ENCODE measurements at places on chromosomes 11 and 22.
A peak's percentile ranks its signal among the peaks of the same experiment; 100 is the strongest.

DNA sequence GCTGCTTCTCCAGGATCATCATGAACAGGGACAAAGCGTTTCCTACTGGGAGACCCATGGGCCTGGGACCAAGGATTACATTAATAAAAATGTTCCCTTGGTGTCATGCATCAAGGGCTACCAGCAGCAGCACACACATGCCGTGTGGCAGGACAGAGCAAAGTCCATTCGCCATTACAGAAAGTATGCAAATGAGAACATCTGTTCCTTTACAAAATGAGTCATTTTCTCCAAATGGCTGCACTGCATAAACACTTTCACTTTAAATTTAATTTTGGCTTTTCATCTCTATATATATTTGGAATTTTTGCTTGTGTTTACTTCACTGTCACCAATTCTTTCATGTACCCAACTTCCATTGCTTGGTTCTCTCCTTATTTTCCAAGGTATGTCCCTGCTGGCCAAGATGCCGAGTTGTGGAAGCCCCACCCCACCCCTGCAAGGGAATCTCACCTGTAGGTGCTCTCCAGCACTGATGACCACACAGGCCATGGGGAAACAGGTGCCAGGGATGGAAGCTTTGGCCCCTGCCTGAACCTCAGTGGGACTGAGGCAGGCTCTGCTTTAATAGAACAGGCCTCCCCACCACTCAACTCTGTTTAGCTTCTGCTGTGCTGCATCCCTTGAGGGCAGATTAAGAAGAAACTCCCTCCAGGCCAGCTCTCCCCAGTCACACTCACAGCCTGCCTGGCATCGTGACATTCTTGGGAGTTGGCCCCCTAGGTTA is 15.6 kb upstream of the GNAZ start:
- DNase-seq, result no peak

- peak; percentile 7 for DNase-seq
These were observed 192.3 kb upstream of the C11orf87 start for GRCh38 chr11:109229682-109230081.

DNA sequence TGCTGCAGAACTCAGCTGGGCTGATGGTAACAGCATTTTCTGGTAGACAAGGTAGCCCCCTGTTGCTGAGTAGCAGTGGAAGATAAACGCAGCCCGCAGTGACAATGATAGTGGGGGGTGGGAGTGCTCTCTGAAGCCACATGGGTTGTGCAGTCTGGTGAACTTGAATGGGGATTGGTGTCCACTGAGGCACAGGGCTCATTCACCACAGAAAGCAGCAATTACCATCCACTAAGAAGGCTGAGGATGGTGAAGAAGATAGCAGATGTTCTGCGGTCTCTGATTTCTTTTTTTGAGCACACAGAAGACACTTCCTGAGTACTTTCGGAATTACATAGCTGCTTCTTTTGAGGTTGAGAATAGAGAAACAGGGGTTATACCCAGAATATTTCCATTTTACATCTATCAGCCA is 150.3 kb downstream of the LRRC4C start:
- no peak for DNase-seq

- no peak for DNase-seq
These were observed 204.3 kb upstream of the PLET1 start for GRCh38 chr11:112464949-112465348.

DNA sequence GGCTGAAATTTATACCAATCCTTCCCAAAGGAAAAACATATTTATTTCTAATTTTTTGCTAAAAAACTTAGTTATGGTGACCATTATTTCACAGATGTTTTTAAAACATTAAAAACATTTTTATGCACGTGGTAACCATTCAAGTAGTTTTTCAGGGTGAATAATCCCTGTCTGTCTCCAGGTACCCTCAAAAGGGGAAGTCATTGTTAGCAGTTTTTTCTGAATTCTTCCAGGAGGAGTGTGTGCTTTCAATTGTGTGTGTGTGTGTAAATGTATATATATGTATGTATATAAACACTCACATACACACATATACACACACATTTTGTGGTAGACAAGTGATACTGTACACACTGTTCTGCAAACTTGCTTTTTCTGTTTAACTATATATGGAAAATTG is 43.9 kb downstream of the MIAT start:
- no peak for DNase-seq

DNA sequence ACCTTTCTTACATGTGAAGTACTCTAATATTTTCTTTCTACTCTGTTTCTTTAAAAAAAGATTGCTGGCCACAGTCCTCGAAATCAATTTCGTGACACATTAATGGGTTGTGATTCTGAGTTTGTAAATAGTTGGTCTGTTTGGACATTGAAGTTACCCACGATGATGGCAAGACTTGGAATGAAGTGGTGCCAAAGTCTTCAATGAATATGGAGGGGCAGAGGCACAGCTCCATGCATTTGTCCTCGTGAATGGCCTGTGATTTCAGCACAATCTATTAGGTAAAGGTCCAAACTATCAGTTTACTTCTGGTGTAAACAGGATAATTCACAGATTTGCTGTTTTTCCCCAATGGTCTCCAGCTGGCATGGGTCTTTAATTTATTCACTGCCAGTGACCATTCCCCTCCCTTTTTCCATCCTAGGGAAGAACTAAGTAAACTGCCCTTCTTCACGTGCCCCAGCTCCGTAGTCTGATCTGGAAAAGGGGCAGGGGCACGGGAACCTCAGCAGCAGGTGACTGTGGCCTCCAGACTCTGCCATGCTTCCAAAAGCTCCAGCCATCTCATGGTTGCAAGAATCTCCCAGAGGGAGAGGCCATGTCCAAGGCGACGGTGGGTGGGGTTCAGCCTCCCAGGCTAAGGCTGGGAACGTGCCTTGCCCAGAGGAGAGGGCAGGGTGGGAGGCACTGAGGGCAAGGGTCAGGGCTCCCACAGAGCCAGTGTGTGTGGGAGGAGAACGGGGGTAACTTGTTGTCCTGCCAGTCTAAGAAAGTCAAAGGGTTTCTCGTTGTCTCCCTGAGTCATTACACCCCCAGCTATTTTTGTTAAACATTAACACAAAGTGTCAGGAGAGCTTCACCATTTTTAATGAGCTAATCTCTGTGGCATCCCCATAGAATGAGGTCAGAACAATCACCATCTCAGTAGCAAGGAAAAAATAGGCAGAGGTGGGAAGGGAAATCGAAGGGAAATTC is 16.9 kb upstream of the PEX26 start:
- DNase-seq, result peak; percentile 14

- peak; percentile 99 for DNase-seq
These were observed 13.2 kb downstream of the POLA2 start for GRCh38 chr11:65274735-65275682.

DNA sequence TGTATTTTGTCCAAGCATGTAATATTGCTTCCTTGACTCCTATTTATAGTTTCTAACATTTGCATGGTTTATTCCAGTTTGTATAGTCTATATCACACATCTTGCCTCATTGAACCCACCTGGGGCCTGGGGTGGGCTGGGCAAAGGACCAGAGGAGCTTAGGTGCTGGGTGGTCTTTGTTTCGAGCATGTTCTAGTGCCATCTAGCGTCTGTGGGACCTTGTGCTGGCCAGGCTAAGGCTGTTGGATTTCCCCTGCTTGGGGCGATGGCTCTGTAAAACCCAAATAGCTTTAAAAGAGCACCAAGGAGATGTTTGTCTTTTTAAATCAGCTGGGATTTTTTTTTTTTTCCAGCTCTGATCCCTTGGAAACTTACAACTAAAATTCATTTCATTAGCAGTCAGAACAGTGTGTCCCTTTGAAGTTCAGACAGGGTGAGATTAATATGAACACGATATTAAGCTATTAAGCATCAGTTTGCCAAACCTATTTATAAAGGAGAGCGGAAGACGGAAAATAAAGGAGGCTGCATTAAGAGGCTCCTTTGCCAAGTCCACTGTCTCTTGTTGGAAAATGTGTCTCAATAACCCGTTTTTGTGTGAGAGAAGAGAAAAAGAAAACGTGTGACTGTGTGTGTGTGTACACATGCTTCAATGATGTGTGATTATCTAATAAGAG is 157.4 kb downstream of the COMMD9 start:
- peak; percentile 81 for DNase-seq

GRCh38 chr11:87639753-87640364 is 535.4 kb downstream of the RAB38 start:
- no peak for DNase-seq

GRCh38 chr11:3135481-3136440 is 29.3 kb downstream of the OSBPL5 start:
- no peak for DNase-seq

GRCh38 chr11:63623513-63624140 is 9.4 kb upstream of the PLAAT3 start:
- DNase-seq, result peak; percentile 14

DNA sequence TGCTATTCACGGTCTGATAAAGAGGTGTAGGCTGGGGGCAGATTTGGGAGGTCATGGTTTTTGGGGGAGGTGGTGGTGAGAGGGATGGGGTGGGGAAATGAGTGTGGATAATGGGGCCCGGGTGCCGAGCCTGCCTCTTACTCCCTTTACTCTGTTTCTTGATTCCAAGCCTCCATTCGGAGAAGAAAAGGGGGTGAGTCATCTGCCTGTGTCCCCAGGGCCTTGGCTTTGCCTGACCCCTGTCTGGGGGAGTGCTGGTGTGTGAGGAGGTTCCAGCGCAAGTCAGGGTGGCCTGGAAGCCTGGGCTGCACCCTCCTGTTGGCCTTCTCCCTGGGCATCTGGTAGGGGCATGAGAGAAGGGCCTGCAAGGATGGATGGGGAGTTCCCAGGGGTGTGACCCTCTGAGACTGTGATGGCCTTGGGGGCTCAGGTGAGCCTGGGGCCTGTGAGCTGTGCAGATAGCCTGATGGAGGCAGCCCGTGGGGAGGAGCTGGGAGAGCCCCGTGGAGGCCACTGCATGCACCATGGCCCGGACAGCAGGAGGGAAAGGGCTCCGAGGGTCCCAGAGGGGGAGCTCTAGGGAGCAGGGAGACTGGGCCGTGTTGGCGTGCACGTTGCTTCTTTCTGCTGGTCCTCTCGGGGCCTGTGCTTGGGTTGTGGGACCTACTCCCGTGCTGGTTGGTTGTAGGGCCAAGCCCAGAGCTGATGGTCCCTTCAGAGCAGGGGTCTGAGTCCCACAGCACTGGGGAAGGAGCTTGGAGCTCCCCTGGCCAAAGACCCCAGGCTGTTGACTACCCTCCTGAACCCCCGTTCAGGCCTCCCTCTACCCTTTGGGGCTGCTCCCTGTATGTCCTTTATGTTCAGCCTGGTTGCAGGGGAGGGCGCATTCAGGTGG is 26.3 kb upstream of the ACR start:
- no peak for DNase-seq

GRCh38 chr22:41595703-41596102 is 6.1 kb upstream of the PMM1 start:
- no peak for DNase-seq

DNA sequence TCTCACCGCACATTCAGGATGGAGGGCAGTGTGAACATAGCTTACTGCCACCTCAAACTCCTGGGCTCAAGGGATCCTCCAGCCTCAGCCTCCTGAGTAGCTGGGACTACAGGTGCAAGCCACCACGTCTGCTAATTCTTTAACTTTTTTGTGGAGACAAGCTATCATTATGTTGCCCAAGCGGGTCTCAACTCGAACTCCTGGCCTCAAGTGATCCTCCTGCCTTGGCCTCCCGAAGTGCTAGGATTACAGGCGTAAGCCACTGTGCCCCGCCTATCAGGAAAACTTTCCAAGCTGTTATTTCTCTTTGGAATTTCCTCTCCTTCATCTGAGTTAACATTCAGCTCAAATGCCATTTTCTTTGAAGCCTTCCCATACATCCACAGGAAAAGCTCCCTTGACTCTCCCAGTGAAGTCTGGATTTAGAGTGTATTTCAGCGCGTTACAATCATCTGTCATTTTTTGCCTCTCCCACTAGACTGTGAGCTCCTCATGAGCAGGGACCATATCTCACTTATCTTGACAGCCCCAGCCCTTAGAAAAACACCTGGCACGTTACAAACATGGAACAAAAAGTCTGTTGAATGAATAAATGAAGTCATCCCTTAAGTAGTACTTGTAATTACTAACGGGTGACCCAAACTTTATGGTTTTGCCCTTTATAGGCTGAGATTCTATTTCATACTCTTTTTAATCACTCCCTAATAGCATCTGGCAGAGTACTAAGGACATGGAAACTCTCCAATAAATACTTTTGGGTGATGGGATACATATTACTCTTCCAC is 2.2 kb downstream of the MRTFA start:
- DNase-seq, result no peak

DNA sequence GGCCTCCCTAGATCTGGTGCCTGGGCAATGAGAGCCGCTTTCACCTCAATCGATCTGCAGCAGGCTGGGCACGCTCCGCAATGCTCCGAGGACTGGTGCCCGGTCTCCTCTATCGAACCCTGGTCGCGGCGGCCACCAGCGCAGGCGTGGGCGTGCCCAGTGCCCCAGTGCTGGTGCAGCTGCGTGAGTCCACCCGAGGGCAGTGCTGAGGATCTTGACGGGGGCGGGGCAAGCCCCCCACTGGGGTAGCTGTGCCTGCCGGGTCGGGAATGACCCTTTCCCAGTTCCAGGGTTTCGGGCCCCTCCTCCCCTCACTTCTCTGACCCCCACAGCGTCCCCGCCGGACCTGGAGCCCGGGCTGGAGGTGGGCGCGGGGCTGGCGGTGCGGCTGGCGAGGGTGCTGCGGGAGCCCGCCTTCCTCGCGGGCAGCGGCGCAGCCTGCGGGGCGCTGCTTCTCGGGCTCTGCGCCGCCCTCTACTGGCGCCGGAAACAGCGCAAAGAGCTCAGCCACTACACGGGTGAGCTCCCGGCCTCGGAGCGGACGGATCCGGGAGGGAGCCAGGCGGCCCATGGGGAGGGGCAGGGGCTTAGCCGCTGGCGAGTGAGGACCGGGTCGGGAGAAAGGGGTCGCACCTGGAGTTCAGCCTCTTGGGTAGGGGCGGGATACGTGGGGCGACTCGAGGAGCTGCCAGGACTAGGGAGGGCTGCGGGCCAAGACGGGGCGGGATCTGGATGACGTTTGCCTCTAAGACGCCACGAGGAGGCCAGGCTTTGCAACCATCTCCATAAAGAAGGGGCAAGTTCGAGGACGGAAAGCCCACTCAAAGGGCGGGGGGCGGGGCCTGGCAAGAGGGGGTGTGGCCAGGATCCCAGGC is 10.9 kb downstream of the ROBO3 start:
- peak; percentile 98 for DNase-seq

GRCh38 chr11:58923300-58923788 is 15.9 kb upstream of the GLYATL1 start:
- DNase-seq, result peak; percentile 29

DNA sequence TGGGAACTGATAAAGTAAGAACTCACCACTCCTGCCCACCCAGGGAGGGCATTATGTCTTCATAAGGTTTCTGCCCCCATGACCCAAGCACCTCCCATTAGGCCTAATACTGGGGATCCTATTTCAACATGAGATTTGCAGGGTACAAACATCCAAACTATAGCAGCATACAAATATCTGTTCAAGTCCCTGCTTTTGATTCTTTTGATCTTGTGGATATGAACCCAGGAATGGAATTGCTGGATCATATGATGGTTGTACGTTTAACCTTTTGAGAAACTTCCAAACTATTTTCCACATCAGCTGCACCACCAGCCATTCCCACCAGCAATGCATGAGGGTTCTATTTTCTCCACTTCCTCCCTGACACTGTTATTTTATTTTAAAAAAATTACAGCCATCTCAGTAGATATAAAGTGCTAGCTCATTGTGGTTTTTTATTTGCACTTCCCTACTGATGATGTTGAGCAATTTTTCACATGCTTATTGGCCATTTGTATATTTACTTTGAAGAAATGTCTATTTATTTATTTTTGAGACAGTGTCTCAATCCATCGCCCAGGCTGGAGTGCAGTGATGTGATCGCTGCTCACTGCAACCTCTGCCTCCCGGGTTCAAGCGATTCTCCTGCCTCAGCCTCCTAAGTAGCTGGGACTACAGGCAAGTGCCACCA is 7.1 kb upstream of the ATG16L2 start:
- no peak for DNase-seq

GRCh38 chr11:16166571-16166970 is 189.8 kb downstream of the SOX6 start:
- no peak for DNase-seq

All from cardiac fibroblast (primary cell).